ENCODE measurements at places on chromosomes 12 and 14. TPM values are rescaled to one million over a fixed set of nuclear protein-coding genes. Genes with fewer than 3 reads are reported as not detected.

SDR39U1 gene
- 39.6 TPM for total RNA-seq

MRPL52 gene
- 16.2 TPM for total RNA-seq

CTDSP2 gene
- 159 TPM for total RNA-seq

TUNAR gene
- not detected for total RNA-seq

FGF6 gene
- total RNA-seq = not detected

CACNA1C gene
- 0.54 TPM for total RNA-seq

HECTD4 gene
- total RNA-seq = 39.0 TPM

LRCOL1 gene
- total RNA-seq = 0.54 TPM

GZMH gene
- 0.27 TPM for total RNA-seq

REM2 gene
- total RNA-seq = under 0.01 TPM

DHRS1 gene
- 31.0 TPM for total RNA-seq

POTEM gene
- not detected for total RNA-seq

GPR137C gene
- total RNA-seq = 0.27 TPM

SYNE3 gene
- 15.1 TPM for total RNA-seq

KNTC1 gene
- total RNA-seq = 24.8 TPM

VASH1 gene
- total RNA-seq = 5.4 TPM

KCNJ8 gene
- total RNA-seq = 0.27 TPM

TAS2R43 gene
- 5.4 TPM for total RNA-seq

Measured in hematopoietic multipotent progenitor cell (in vitro differentiated cells).